ENCODE measurements at places on chromosomes 6 and 20. TPM values are rescaled to one million over a fixed set of nuclear protein-coding genes. Genes with fewer than 3 reads are reported as not detected.

- peak; percentile 93 for DNase-seq
These were observed 24.4 kb upstream of the SLCO4A1 start for GRCh38 chr20:62617711-62618483.

- no peak for DNase-seq
These were observed 229.3 kb upstream of the ECI2 start for GRCh38 chr6:4364711-4365110.

GRCh38 chr6:103313432-103313831 lies 1546.3 kb downstream of the HACE1 start:
- no peak for DNase-seq

DNA sequence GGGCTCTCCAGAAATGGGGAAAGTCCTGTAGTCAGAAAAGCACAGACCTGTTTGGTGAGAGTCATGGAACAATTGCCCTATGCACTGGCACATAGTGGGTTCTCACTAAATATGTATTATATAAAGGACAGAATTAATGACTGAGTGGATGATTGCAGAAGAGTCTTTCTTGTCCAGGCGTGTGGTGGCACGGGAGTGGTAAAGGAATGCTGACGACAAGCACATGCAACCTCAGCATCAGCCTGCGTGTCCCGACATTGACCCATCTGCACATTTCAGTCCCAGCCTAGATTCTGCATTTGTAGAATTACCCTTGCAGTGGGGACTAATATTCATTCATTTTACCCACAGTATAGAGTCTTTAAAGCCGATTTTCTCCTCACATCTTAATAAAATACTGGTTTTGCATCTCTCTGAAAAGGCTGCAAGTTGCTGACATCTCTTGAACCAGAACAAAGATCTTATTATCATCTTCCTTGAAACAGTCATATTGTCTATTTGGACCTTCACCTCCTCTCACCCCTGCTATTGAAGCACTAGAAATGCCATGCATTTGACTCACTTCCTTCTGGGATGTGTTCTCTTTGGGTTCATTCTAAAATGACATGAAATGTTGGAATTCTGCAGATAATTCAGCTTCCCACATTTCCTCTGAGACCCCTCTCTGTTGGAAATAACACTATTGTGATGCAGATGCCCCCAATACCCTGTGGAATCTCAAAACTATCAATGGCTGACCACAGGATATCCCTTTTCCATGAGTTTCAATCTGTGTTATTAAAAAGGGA lies 883.6 kb upstream of the FLRT3 start:
- DNase-seq = no peak

GRCh38 chr20:35487479-35487878 lies 32.1 kb downstream of the CEP250 start:
- no peak for DNase-seq

DNA sequence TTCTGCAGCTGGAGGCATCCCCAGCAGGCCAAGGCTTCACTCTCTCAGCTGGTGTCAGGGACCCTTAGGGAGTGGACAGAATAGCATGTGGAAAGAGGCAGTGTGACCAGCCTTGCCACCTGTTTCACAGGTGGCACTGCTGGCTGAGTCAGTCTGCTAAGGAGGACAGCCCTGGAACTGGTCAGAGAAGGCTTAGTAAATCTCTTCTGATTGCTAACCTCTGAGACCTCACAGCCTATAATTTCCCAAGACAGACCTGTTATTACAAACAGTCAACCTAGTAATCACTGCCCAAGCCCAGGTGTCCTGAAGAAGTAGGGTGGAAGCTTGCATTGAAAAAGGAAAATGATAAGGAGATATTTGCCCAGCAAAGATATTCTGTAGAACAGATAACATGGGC lies 26.4 kb upstream of the PAQR8 start:
- no peak for DNase-seq

Gene TREM1
- total RNA-seq = 3.8 TPM

Gene SLC17A1
- not detected for total RNA-seq

Gene UBE2V1
- total RNA-seq = 77.0 TPM
